ENCODE measurements at places on chromosomes 2 and 18.

GRCh38 chr2:23418461-23418911 lies 33.5 kb downstream of the KLHL29 start:
- DNase-seq = no peak

GRCh38 chr2:114128725-114129124 lies 238.8 kb downstream of the ACTR3 start:
- no peak for DNase-seq

DNA sequence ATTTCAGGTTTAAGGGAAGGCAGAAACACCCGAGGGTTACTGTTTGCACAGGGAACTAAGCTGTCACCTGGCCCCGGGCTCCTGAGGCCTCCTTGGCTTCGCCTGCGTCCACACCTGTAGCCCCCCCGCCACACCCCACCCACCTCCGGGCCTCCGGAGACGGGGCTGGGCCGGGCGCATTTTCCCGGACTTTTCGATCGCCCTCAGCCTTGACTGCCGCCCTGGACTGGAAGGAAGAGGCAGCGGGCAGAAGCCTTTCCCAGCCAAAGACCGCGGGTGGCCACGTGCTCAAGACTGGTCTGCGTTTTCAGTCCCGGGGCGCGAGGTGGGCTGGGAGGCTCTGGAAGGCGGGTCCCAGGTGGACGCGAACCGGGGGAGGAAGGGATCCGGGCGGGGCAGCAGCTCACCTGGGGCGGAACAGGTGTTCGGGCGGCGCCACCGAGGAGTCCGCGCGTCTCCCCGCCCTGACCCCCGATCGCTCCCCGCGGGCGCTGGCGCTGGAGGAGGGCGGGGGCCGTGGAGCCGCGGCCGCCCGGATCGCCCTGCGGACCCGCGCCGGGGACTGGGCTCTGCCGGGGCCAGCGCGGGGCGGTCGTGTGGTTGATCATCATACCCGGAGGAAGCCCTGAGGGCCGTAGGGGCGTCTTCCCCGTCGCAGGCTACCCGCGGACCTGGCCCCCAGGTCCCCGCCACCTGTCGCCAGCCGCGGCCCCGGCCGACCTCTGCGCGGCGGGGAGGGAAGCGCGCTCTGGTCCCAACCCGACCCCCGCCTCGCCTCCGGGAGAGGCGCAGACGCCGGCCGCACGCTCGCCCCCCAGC lies 3.2 kb downstream of the ID2 start:
- DNase-seq = peak; percentile 70

GRCh38 chr2:213766465-213766901 lies 482.2 kb downstream of the SPAG16 start:
- no peak for DNase-seq

DNA sequence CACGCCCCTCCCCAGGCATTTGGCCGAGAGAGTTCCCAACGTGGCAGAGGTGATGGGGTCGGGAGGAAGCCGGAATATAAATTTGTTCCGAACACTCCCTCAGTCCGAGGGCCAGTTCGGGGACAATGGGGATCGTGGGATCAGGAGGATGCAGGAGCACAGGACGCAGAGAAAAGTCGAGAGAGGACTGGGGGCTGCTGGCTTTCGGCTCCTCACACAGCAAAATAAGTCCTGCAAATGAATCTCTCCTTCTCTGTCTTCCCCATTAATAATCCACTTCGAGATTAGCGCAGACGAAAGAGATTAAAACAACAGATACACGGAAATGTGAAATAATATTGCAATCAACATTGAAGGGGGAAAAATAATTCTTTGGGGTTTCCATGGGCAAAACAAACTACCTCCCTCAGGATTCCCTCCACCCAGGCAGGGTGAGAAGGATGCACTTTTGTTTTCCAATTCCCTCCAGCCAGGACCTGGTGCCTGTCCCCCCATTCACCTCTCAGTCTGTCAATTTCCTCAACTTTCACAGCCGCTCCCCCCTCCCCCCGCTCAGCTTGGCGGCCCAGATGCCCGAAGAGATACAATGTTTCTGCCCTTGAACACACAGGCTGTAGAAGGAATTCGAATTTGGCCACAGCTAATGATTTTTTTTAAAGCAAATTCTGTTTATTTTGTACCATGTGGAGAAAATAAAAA lies 3.1 kb upstream of the ZEB2 start:
- DNase-seq = no peak

DNA sequence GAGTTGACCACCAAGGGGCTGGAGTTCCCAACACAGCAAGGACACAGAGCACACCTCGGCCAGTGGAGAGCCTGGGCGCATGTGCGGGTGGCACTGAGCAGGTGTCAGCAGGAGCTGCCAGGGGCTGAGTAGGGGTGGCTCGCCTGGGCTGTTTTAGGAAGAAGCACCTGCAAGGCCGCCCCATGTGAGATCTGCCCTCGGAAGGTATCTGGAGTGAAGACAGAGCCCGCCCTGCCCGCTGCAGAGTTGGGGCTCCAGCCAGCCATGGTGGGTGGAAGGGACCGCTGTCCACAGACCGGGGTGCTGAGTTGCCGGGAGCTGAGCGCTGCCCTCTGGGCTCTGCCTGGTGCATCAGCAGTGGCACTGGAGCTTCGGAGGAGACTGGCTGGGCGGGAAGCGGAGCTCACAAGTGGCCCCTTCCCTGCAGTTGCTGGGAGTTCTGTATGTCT lies 35.2 kb downstream of the MTERF4 start:
- DNase-seq = peak; percentile 10

GRCh38 chr18:48140731-48141130 lies 210.3 kb upstream of the SMAD2 start:
- no peak for DNase-seq

GRCh38 chr18:46167971-46168370 lies 63.8 kb downstream of the HAUS1 start:
- DNase-seq = no peak

DNA sequence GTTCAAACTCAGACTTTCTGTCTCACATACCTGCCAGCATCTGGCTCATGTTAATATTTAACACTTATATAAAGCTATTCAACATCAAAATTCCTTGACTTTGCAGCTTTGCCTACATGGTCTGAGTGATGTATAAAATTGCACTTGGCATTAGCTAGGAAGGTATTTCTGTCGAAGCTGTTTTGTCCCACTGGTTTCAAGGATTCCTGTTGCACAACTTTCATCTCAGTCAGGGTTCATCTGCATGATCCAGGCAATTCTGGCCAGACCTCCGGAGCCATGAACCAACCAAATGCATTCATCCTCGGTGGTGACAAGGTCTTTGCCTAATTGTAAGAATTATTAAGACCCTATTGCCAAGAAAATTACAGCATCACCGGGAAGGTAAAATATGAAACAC lies 185.4 kb downstream of the ZEB2 start:
- DNase-seq = no peak

GRCh38 chr2:151071906-151072305 lies 189.8 kb downstream of the RBM43 start:
- no peak for DNase-seq

- DNase-seq = no peak
These were observed 21.5 kb upstream of the GMCL1 start for GRCh38 chr2:69807821-69808540.

DNA sequence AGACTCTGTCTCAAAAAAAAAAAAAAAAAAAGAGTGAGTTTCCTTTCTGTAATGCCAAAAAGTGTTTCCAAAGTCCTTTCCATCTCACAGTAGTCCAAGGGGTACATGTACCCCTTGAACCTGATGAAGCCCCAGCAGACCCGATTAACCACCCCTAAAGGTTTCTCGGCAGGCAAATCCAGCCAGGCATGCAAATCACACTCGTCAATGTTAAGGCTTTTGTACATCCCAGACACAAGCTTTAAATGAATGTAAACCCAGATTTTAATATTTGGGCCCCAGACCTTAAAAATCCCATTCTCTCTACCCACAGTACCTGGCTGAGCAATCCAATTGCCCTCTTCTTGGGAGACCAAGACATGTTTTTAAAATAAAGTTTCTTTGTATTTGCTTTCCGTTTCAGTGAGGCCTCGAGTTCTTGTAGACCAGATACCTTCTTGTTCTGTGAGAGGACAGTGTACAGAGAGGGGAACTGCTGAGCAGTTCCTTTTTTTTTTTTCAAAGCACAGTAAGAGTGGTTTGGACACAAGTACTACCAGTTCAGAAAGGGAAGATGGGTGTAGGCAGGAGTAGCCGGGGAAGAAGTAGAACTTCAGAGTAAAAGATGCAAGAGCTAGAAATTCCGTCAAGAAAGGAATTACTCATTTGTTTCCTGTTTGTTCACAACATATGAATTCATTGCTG lies at the start of gene NLRC4:
Gene NLRC4, minus strand, starts transcription at position 465 of the 684 bp plus-strand sequence. CDS start 8,111 bp downstream, outside the sequence.
- DNase-seq = no peak

DNA sequence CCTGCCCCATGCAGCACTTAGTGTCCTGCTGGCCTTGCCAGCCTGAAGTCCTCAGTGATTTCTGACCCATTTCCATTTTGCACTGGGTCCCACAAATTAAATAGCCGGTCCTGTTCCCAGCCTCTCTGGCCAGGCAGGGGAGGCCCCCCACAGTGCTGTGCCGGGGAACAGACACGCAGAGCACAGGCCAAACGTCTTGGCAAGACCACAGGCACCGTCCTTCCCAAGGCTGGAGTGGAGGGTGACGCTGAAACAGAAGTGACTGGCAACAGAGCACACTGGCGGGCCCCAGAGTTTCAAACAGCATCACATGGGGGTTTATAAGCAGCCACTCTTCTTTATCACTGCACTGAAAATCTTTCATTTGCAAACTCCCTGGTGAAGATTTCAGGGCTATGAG lies 52.2 kb downstream of the EDAR start:
- DNase-seq = no peak

DNA sequence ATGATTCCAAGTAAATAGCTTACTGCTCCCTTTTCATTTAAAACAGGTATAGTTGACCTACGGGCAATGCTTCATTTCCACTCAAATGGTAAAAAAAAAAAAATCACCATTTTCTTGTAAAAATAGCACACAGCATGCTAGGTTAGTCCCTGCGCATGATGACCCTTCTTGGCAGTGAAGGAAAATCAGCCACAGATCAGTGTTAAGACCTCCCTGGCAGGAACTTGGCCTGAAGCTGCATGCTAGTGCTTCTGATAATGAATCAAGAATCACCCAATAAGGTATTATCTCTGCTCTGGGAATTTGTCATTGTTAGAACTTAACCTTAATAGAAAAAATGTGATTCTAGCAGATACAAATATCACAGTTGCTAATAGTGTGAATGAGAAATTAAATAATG lies 166.3 kb downstream of the RAB3GAP1 start:
- no peak for DNase-seq

- no peak for DNase-seq
These were observed 9.7 kb downstream of the ITM2C start for GRCh38 chr2:230874456-230874855.

DNA sequence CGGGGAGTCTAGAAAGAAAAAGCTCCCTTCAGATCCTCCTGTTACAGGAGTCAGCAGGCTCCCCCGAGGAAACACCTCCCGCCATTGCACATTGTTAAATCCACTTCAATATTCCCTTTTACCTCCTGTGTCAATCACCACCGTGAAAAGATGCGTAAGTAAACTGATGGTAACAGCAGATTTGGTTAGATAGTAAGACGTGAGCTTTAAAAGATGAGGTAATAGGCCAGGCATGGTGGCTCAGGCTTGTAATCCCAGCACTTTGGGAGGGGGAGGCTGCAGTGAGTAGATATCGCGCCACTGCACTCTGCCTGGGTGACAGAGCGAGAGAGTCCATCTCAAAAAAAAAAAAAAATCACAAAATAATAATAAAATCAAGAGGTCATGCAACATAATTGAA lies 15.2 kb upstream of the NCL start:
- DNase-seq = no peak

DNA sequence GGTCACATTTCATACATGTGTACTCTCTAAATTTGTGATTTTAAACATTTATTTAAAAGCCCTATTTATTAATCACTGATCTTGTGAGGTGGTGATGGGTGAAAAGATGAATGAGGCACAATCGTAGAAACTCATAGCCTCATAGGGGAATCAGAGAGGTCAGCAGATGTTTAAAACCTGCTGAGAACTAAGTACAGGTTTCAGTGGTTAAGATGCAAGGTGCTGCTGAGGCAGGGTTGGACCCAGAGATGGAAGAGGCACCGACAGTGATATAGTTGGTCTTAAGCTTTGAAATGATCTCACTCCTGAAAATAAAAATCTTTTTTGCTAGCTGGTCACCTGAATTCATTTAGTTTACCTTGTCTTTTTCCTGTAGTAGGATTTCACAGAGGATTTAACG lies 49.6 kb downstream of the LINC00305 start:
- DNase-seq = no peak

GRCh38 chr2:23827287-23827686 lies 99.6 kb downstream of the ATAD2B start:
- DNase-seq = no peak

DNA sequence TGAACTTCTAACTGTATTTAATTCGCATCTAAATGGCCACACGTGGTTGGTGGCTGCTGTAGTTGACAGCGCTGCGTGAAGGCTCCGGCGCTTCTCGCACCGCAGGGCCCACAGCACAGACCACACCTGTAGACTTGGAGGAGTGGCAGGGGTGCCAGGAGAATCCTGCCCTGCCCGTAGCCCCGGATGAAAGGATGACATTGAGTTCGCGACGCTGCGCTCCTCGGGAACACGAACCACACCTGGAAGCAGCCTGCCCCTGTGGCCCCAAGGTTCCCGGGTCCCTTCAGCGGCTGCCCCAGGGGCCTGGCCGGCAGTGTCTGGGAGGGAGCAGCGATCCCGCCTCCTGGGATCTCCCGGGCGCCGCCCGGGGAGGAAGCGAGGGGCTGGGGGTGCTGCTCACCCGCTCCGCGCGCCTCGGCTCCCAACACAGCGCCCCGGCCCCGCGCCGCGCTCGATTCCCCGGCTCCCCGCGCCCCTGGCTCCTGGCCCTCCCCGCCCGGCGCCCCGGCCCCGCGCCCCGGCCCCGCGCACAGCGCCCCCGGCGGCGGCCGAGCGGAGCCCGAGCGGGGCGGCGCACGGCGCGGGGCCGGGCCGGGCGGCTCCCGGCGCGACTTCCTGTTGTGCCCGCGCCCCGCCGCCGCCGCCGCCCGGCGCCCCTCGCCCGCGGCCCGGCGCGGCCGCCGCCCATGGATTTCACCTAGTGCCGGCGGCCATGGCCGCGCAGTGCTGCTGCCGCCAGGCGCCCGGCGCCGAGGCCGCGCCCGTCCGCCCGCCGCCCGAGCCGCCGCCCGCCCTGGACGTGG lies at the start of gene RNPEPL1:
Gene RNPEPL1, plus strand, starts transcription at position 613 of the 806 bp plus-strand sequence. Its CDS starts 103 bp downstream, at position 716.
- peak; percentile 53 for DNase-seq

DNA sequence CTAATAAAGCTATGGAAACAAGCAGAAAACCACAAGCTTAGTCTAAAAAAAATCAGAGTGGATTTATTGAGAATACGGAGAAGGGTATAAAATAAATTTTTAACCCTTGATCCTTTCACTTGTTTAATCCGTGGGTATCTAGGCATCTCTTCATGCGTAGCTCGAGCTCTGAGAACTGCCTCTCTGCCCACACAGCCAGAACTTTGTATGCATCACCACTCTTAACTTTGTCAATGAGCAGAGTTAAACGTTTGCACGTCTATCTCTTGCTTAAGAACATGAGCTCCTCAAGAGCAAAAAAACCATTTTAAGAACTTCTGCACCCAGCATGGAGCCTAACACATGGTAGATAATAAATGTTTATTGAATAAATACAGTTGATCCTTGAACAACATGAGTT lies 26.9 kb upstream of the TANK start:
- DNase-seq = no peak

- no peak for DNase-seq
These were observed 27.6 kb downstream of the SCTR start for GRCh38 chr2:119496682-119497081.

Measured in right forelimb (tissue), 1 donor.